NCI-H446 treated with DMSO at 0.1 percent for 48 hours (cell line): ENCODE measurements at places on chromosomes 2 and 18.

DNA sequence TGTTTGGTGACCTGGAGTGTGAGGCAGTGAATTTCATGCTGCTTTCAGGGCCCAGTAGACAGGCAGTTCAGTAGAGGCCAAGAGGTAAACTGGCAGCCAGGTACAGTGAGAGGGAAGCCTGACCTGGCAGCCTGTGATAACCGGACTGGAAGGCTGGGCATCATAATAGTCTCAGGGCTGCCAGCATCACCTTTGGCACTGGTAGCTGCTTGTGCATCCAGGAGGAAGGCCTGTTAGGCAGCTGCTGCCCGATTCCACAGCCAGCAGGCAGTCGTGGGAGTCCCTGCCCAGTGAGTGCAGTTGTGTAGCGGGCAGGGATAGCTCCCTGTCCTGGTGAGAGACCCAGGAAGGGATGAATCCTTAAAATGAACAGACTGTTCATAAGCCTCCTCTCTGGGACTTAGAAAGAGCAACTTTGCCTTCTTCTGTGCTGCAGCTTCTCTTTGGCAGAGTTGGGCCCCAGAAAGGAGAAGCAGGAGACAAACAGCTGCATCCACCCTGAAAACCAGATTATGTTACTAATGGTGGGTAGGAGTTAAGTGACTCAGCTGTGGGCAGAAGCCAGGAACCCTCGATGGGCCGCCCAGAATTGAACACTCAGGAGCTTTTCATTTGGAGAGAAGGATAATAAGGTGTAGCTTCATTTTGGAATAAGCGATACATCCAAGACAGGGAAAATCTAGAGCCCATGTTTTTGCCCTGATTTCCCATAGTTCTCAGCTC lies 8.1 kb upstream of the GPBAR1 start:
- no peak for DNase-seq

DNA sequence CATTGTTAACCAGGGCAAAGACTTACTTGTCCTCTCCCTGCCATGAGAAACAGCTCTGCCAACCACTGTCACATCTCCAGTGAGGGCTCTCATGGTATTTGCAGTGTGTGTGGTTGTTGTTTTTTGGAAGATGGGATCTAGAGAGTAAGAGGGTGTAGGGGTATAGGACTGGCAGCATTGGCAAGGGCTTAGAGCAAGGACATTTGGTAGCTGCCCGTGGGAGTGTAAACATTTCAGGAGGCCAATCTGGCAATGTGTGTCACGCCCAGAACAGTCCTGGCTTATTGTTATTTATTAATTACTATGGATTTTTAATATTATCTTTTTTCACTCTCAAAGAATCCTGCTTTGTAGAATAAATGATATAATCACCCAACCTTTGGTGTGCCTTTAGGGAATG lies 90.5 kb downstream of the TMEM17 start:
- DNase-seq: no peak

DNA sequence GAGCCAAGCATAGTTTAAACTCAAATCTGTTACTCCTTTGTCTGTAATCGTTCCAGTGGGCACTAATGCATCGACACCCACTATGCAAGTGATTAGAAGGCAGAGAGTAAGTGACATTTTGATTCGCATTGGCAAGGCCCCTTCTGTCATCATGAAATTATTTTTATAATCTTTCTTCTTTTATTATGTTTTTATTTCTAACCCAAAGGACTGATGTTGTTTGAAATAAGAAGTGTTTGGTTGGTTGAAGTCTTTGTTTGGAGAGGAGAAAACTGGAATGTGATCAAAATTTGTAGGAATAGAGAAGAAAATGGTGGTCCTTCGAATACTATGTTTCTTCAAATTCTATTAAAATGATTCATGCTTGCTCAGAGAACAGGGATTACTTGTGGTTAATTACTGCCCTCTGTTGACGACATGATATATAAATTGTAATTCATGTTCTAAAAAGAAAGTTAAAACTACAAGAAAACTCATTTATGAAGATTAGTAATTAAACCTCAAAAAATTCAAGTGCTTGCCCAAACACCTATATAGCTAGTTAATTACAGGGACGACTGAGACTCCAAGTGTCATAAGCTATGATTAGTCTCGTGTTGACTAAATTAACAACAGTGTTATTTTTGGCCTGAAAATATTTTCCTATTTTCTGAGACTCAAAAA lies 26.4 kb upstream of the TFPI start:
- DNase-seq: peak; percentile 64

GRCh38 chr18:32907648-32908423 lies 135.0 kb upstream of the KLHL14 start:
- no peak for DNase-seq

GRCh38 chr2:203709416-203710040 lies 3.1 kb downstream of the CD28 start:
- DNase-seq: no peak

DNA sequence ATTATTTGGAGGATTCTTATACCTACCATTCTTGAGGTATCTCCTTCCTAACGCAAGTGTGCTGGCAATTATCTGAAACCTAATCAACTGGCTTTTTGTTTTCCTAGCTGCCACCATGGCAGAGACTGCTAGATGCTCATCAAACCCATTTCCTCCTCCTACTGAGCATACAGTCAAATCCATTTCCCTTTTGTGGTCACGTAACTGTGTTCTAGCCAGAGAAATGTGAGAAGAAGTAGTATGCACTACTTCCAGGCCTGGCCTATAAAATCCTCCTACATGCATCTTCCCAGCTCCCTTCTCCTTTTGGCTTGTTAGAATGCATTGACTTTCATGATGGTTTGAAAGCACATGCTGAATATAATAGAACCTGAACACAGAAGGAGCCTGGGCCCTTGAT lies 494.1 kb upstream of the MEIS1 start:
- no peak for DNase-seq
